ENCODE measurements at places on chromosomes 5 and 9. TPM values are rescaled to one million over a fixed set of nuclear protein-coding genes. Genes with fewer than 3 reads are reported as not detected.

The LCP2 gene
- total RNA-seq: 213 TPM

The GDNF gene
- not detected for total RNA-seq

The DBH gene
- total RNA-seq: not detected

The FOXD4L5 gene
- total RNA-seq: not detected

The LCN9 gene
- total RNA-seq: not detected

The SLC34A1 gene
- not detected for total RNA-seq

The NUTM2G gene
- not detected for total RNA-seq

The WASHC1 gene
- 22.3 TPM for total RNA-seq

The PCDHA9 gene
- total RNA-seq: not detected

The OBP2B gene
- total RNA-seq: not detected

The SH2D3C gene
- 35.3 TPM for total RNA-seq

The PCDHGA7 gene
- total RNA-seq: 0.07 TPM

The SPINK7 gene
- total RNA-seq: not detected

The FAM153A gene
- 33.7 TPM for total RNA-seq

The MLANA gene
- not detected for total RNA-seq

The PCDHGA1 gene
- total RNA-seq: not detected

The MEIKIN gene
- 2.1 TPM for total RNA-seq

The SHLD3 gene
- 2.6 TPM for total RNA-seq

The SAPCD2 gene
- total RNA-seq: 6.4 TPM

The HARS2 gene
- total RNA-seq: 26.9 TPM

The PCDHB5 gene
- total RNA-seq: not detected

The ZNF354C gene
- 5.9 TPM for total RNA-seq

The FBXW5 gene
- 66.8 TPM for total RNA-seq

The LECT2 gene
- total RNA-seq: not detected

The ADAMTS19 gene
- total RNA-seq: not detected

The CNTFR gene
- total RNA-seq: not detected

The MYO10 gene
- total RNA-seq: 0.21 TPM
